ENCODE measurements at places on chromosomes 5 and 9.
A peak's percentile ranks its signal among the peaks of the same experiment; 100 is the strongest.

DNA sequence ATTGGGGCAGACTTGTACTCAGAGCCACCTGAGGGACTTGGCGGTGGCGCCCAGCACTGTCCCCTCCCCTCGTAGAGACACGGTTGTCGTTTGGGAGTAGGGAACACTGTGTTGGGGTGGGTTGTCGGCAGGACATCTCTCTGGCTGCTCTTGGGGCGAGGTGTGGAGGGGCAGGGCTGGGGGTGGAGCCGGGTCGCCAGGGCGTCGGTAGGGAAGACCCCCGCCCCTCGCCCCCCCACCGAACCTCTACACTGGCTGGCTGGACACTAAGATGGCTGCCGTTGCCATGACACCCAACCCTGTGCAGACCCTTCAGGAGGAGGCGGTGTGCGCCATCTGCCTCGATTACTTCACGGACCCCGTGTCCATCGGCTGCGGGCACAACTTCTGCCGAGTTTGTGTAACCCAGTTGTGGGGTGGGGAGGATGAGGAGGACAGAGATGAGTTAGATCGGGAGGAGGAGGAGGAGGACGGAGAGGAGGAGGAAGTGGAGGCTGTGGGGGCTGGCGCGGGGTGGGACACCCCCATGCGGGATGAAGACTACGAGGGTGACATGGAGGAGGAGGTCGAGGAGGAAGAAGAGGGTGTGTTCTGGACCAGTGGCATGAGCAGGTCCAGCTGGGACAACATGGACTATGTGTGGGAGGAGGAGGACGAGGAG is 778 bp downstream of the TRIM41 start:
- no peak for DNase-seq

DNA sequence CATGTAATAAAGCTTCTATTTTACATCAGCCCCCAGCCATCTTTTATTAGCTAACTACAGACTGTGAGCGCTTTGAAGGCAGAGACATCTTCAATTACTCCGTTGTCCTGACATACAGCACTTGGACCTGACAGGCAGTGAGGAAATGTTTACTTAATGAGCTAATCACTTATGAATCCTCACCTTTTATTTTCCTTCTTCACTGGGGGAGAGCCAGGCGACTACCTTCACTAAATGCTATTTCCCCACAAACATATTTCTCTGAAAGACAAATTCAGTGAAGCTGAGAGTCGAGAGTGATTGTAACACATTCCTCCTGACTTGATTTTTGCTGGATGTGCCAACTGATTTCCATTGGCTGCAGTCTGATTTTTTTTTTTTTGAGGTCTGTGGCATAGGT is 192.1 kb upstream of the CLINT1 start:
- no peak for DNase-seq

DNA sequence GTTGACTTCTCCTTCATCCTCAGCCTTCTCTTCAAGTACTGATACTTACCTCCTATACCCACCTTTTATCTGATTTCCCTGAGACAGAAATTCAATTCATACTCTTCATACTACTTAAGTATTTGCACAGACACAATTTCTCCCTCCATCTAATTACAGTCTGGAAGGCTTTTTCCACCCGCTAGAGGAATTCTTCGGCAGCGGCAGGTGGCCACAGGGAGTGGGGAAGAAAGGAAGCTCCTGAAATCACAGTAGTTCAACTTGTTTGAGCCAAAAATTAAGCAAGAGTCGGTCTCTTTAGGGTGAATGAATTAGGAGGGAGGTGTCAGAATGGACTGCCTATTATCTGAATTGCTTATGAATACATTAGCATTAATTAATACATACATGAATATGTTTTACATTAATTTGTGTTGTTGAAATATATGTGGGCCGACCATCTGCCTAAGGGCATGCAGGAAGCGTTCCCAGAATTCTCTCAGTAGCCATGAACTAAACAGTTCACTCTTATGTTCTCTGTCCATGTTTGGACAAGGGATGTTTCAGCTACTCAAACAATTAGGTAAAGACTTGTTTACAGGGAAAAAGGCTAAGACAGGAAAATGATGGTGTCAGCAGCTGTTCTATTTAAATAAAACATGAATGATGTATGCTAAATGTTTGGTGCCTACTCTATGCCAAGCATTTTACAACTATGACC is 101.4 kb upstream of the SMARCA2 start:
- DNase-seq: no peak

- DNase-seq: no peak
These were observed 387.3 kb downstream of the NR2F1-AS1 start for GRCh38 chr5:93193431-93194347.

DNA sequence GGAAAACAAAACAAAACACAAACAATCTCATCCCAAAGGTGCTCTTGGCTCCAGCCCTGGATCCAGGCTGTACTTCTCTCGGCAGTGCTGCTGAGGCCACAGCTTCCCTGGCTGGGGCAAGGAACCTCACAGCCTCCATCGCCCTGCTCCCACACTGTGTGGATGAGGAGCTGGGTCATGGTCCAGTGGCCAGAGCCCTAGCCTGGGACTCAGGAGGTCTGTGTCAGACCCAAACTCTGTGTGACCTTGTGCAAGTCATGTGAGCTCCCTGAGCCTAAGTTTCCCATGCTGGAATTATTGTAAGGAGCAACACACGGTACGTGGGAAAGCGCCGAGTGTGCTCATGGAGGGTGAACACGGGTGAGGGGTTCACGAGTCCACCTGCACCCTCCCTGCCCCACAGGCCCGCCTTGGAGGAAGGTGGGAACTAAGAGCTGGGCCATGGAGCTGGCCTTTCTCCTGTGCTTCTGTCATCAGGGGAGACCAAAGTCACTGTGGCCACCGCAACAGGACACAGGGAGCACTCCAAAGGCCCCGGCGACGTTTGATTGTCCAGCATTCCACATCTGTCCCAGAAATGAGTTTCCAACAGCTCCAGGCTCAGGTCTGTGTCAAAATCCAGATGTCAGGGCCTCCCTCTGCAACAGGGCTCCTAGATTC is 26.2 kb upstream of the SMU1 start:
- no peak for DNase-seq

GRCh38 chr5:76690704-76691466 is 25.0 kb upstream of the F2R start:
- DNase-seq: no peak

GRCh38 chr5:138754699-138755057 is 1.5 kb downstream of the CTNNA1 start:
- no peak for DNase-seq

DNA sequence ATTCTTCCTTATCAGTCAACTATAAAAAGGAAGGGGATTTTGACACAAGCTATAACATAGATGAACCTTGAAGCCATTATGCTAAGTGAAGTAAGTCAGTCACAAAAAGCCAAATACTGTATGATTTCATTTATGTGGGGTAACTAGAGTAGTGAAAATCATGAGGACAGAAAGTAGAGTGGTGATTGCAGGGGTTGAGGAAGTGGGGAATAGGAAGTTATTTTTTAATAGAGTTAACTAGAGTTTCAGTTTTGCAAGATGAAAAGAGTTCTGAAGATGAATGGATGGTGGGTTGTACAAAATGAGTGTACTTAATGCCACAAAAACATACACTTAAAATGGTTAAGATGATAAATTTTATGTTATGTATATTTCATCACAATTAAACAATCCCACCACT is 65.4 kb upstream of the FAM174A start:
- no peak for DNase-seq

DNA sequence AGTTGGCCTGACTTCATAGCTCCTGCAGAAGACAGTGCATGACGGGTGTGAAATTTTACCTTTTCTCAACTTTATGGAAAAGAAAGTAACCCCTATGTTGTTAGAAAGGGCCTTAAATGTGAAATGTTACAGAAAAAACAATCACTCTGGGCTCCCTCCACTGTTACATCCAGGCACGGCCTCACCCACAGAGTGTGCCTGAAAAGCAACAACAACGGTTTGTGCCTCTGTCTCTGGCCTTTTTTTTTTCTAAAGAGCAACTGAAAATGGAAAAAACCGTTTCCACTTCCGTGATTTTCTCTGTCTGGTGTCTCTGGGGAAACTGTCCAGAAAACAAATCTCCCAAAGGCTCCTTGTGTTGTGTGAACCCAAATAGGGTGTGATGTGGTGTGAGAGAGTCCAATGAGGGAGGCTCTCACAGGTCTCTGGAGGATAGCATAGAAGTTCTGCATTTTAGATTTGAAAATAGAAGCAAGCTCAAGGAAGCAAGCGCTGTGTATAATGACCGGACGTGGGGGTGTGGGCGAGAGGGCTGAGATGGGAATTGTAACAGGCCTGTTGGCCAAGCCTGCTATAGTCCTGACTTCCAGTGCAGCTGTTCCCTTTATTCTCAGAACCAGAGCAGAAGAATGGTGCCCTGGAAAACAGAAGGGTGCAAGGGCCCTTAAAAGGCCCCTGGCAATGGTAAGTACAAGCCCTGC is 221.8 kb upstream of the TUT7 start:
- no peak for DNase-seq

DNA sequence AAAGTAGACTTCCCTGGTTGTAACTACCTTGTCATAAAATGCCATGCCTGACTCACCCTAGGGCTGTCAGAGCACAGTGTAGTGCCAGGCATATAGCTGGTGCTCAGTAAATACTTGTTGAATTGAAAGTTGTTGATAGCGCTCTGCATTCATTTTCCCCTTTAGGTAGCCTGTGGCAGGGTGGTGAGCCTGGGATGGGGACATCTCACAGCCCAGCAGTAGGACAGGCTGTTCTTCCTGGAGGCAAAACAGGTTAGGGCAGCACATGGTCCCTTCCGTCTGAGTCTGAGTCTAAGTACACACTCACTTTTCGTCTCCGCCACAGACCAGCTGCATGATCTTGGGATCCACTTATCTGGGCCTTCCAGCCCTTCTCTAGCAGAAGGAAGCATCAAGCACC is 401.9 kb downstream of the ZSWIM6 start:
- DNase-seq: no peak

DNA sequence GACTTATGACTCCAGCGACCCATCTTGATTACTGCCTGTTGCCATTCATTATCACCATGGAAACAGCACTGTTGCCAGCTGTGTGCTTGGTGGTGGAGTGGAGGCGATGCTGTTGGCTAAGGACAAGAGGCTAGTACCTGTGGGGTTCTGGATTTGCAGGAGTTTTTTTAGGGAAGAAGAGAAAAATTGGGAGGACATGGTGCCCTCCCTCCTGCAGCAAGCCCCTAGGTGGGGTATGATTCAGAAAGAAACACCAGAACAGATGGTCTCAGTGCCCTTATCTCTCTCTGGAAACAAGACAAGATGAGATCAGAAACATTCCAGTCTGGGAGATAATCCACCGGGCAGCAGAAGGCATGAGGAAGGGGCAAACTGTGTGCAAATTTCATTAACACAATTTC is 87.8 kb upstream of the TLR4 start:
- no peak for DNase-seq

- DNase-seq: no peak
These were observed 86.1 kb downstream of the F2RL2 start for GRCh38 chr5:76537073-76537543.

- no peak for DNase-seq
These were observed 240.3 kb upstream of the NREP start for GRCh38 chr5:111997308-111997707.

DNA sequence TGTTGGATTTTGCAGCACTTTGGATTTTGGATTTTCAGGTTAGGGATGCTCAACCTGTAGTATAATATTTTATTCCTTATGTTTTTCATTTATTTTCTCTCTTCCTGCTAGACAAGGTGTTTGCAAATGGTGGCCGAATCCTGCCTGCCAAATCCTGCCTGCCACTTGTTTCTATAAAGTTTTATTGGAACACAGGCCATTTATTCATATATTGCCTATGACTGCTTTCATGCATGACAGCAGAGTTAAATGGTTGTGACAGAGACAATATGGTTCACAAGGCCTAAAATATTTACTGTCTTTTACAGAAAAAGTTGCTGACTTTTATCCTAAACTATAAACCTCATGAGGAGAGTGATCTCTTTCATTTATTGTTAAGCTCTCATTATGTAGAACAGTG is 72.7 kb downstream of the DENND4C start:
- no peak for DNase-seq

DNA sequence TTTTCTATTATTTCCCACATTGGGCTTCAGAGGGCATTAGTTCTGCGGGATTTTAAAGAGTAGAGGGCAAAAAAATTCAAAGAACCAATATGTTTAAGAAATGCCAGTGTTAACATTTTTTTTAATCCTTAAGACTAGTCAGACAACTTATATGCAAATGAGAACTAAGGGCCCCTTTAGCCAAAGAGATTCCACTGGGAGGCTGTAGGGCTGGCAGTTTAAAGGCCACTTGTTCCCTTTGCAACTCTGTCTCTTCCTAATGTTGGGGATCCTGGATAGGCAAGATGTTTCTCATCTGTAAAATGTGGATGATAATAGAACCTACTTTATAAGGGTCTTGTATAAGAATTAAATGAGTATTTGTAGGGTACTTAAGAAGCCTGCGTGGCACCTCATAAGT is 1395.9 kb downstream of the PTPRD start:
- no peak for DNase-seq

DNA sequence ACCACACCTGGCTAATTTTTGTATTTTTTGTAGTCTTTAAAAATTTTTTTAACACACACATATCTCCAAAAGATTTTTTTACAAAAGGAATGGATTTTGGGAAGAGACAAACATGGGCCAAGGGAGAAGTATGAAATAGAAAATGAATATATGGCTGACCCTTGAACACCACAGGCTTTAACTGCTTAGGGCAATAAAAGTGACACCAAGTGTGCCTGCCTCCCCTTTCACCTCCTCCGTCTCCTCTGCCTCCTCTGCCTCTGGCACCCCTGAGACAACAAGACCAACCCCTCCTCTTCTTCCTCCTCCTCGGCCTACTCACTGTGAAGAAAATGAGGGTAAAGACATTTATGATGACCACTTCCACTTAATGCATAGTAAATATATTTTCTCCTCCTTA is 483.9 kb downstream of the KDM4C start:
- no peak for DNase-seq

DNA sequence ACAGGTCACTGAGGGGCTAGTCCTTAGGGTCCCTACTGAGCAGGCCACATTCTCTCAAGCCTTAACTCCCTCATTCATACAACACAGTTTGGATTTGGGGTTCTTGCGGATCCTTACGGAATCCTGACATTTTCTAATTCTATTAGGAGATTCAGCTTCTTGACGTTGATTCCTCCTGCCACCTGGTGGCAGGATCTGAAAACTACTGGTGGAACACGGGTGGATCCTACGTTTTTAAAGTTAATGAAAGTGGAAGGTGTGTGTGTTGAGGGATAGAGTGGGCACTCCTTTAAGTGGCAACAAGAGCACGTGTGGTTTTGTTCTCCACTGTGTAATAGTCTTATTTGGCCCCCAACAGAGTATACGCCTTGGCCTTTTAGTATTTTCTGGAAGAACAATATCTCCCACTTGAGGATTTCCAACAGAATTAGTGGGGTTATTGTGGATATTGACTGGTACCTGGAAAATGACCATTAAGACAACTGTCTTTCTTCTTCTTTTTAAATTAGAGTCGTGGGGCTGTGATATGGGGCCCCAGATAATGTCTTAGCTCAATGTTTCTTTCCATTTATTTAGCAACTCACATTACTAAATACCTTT is 25.2 kb downstream of the SLC28A3 start:
- peak; percentile 24 for DNase-seq

DNA sequence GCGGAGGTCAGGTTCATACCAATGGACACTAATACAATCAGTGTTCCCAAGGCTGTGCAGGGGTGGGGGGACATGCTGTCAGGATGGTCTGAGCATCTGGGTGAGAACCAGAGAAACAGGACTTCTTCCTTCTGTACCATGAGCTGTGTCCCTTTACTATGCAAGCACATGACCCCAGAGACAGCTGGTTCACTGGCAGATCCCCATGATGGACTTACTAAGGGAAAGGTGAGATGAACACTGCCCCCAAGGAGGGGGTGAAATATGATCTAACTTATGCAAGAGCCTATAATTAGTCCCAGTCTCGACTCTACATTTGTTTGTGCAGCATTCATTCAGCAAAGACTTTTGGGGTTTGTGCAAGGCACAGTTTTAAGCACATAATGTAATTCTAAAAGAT is 91.4 kb downstream of the LIFR start:
- no peak for DNase-seq

Data from stimulated activated CD8-positive, alpha-beta memory T cell treated with anti-CD3 and anti-CD28 coated beads, Interleukin-4, amount 100 ng/mL, for 4 hours (primary cell).